ENCODE measurements at places on chromosomes 13 and 19. TPM values are rescaled to one million over a fixed set of nuclear protein-coding genes. Genes with fewer than 3 reads are reported as not detected.

The SLC5A5 gene
- 0.30 TPM for total RNA-seq

The CPT1C gene
- 14.1 TPM for total RNA-seq

The LYPD3 gene
- total RNA-seq = 0.27 TPM

The LHFPL6 gene
- 6.5 TPM for total RNA-seq

The LENG9 gene
- 7.1 TPM for total RNA-seq

The IL17D gene
- 0.88 TPM for total RNA-seq

The PMIS2 gene
- total RNA-seq = not detected

The TMEM272 gene
- not detected for total RNA-seq

The KASH5 gene
- total RNA-seq = not detected

The PLIN5 gene
- 0.12 TPM for total RNA-seq

The MAST1 gene
- total RNA-seq = 1.8 TPM

The FUT1 gene
- total RNA-seq = 0.13 TPM

The KLK11 gene
- not detected for total RNA-seq

The MISP gene
- total RNA-seq = 79.4 TPM

The TCF3 gene
- 67.3 TPM for total RNA-seq

The UBE2L5 gene
- total RNA-seq = not detected

The ZNF837 gene
- total RNA-seq = 1.7 TPM

The DPRX gene
- not detected for total RNA-seq

The PSG3 gene
- total RNA-seq = 0.09 TPM

The FPR1 gene
- total RNA-seq = 0.08 TPM

The ZNF132 gene
- total RNA-seq = 0.08 TPM

The C19orf67 gene
- not detected for total RNA-seq

The KATNAL1 gene
- total RNA-seq = 7.4 TPM

The DYRK1B gene
- 18.9 TPM for total RNA-seq

The ATP4A gene
- not detected for total RNA-seq

The SIGLEC14 gene
- not detected for total RNA-seq

The APOC4 gene
- total RNA-seq = not detected

The CYP2A6 gene
- total RNA-seq = not detected

The MCOLN1 gene
- total RNA-seq = 9.4 TPM

The VAV1 gene
- 6.8 TPM for total RNA-seq

The SHISA7 gene
- total RNA-seq = not detected

The FUT3 gene
- total RNA-seq = not detected

The MAP4K1 gene
- 0.62 TPM for total RNA-seq

The PDE4C gene
- 0.20 TPM for total RNA-seq

The SIGLEC12 gene
- not detected for total RNA-seq

The LRRC63 gene
- 0.08 TPM for total RNA-seq

The TPT1 gene
- 2,251 TPM for total RNA-seq

The ZMYM2 gene
- total RNA-seq = 16.0 TPM

The NOTCH3 gene
- 16.4 TPM for total RNA-seq

The FCER2 gene
- not detected for total RNA-seq

The LGALS7 gene
- total RNA-seq = 0.38 TPM

The PRSS57 gene
- total RNA-seq = 0.23 TPM
